Mesendoderm (in vitro differentiated cells): ENCODE measurements at places on chromosomes 3 and 15.

DNA sequence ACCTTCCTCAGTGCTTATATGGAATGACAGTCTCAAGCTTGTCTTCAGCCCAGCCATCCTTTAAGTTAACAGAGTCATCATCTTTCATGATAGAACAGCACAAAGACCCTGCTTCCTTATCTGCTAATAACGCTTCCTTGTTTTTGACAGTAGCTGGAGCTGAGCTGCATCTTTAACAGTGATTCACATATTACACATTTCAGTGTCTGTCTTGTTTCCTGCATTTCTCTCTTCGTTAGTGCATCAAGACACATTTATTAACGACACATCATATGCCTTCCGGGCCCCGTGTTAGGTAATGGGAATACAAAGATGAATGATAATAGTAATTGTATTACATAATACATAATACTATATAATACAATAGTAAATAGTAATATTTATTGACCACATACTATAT, 30.2 kb upstream of the GREM1 start:
- H3K4me3 ChIP-seq = no peak overlapping the region
- no peaks in the 10 kb centered on the region for H3K36me3 ChIP-seq
- no peak for DNase-seq
- H3K27me3 ChIP-seq = no peaks in the 10 kb centered on the region
- H3K27ac ChIP-seq = no peak overlapping the region

DNA sequence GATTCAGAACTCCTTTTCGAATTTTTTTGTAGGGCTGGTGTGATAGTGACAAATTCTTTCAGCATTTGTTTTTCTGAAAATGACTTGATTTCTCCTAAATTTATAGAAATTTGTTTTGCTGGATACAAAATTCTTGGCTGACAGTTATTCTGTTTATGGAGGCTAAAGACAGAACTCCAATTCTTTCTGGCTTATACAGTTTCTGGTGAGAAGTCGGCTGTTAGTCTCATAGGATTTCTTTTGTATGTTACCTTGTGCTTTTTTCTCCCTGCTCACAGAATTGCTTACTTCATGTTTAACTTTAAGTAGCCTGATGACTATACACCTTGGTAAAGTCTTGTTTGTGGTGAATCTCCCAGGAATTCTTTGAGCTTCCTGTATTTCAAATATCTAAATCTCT, 1264.6 kb downstream of the NSUN3 start:
- DNase-seq = peak; percentile 15
- no peaks in the 10 kb centered on the region for H3K27me3 ChIP-seq
- H3K4me1 ChIP-seq = no peaks in the 10 kb centered on the region
- no peak overlapping the region for H3K27ac ChIP-seq
- no peak overlapping the region for H3K4me3 ChIP-seq

DNA sequence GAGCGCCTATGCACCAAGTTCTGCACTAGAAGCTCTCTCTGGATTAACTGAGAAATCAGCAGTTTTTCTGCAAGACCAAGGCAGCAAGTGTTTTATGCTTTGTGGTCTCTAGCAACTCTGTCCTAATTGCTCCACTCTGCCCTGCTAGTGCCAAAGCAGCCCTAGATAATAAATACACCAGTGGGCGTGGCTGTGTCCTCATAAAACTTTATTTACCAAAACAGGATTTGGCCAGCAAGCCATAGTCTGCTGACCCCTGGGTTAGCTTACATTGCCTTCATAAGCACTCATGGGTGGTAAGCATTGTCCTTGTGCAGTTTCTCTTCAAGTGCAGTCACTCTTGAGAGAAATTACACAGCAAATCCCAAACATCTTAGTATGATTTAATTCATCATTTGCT, 30.7 kb upstream of the SLC24A5 start:
- no peaks in the 10 kb centered on the region for H3K4me1 ChIP-seq
- H3K4me3 ChIP-seq = no peak overlapping the region
- H3K27me3 ChIP-seq = no peaks in the 10 kb centered on the region
- no peak for DNase-seq
- H3K36me3 ChIP-seq = no peaks in the 10 kb centered on the region

GRCh38 chr15:62046078-62046743, 14.0 kb downstream of the VPS13C start:
- H3K4me1 ChIP-seq = no peaks in the 10 kb centered on the region
- H3K27ac ChIP-seq = no peak overlapping the region
- H3K4me3 ChIP-seq = no peak overlapping the region
- no peaks in the 10 kb centered on the region for H3K27me3 ChIP-seq
- no peak for DNase-seq

DNA sequence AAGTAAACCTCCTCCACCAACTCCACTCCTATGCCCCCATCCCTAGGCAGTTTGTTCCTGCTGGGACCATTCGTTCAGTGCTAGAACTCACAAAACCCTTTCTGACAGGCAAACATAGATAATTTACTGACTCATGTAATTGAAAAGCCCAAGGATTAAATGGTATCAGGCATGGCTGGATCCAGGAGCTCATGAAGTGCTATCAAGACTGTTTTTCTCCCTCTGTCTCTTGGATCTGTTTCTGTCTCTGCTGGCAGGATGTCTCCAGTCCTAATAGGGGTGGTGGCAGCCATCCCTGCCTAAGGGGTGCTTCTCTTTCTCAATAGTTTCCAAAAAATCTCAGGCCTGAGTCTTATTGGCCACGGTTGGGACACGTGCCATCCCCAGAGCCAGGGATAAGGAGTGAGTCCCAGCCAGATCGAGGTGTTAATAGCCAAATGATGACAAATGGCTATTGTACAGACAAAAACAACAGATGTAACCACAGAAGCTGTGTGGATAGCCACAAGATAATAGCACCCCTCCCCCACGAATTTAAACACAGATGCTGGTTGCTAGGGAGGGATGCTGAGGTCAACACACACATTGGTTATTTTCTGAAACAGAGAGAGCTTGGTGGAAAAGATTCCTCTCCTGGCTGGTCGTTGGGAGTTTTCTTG, 168.6 kb downstream of the SHQ1 start:
- no peaks in the 10 kb centered on the region for H3K36me3 ChIP-seq
- H3K27me3 ChIP-seq = no peaks in the 10 kb centered on the region
- H3K27ac ChIP-seq = no peak overlapping the region
- no peaks in the 10 kb centered on the region for H3K4me1 ChIP-seq
- DNase-seq = peak; percentile 67
- no peak overlapping the region for H3K4me3 ChIP-seq

DNA sequence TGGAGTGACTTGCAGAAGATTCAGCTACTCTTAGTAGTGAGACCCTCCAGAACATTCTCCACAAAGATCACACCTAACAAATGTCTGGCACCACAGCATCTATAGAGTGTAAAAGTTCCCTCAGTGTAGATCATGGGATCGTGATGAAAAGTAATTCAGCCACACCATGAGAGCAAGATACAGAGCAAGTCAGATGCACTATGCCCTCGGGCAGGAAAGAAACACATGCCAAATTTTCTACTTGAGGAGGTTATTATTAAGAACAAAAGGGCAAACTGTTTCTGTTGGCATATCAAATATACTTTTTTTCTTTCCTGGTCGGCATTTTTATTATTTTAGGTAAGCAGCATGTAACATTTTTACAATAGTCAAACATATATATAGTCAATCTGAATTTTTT, 44.8 kb upstream of the SNTN start:
- no peak overlapping the region for H3K27ac ChIP-seq
- no peaks in the 10 kb centered on the region for H3K27me3 ChIP-seq
- H3K4me3 ChIP-seq = no peak overlapping the region
- no peak for DNase-seq
- no peaks in the 10 kb centered on the region for H3K4me1 ChIP-seq

- H3K36me3 ChIP-seq = no peaks in the 10 kb centered on the region
- no peak overlapping the region for H3K4me3 ChIP-seq
- no peaks in the 10 kb centered on the region for H3K27me3 ChIP-seq
- peak; percentile 50 for DNase-seq
- peaks cover 6% of the 10 kb centered on the region for H3K4me1 ChIP-seq
Measured at GRCh38 chr3:56799251-56799882, 2.4 kb downstream of the ARHGEF3 start.

DNA sequence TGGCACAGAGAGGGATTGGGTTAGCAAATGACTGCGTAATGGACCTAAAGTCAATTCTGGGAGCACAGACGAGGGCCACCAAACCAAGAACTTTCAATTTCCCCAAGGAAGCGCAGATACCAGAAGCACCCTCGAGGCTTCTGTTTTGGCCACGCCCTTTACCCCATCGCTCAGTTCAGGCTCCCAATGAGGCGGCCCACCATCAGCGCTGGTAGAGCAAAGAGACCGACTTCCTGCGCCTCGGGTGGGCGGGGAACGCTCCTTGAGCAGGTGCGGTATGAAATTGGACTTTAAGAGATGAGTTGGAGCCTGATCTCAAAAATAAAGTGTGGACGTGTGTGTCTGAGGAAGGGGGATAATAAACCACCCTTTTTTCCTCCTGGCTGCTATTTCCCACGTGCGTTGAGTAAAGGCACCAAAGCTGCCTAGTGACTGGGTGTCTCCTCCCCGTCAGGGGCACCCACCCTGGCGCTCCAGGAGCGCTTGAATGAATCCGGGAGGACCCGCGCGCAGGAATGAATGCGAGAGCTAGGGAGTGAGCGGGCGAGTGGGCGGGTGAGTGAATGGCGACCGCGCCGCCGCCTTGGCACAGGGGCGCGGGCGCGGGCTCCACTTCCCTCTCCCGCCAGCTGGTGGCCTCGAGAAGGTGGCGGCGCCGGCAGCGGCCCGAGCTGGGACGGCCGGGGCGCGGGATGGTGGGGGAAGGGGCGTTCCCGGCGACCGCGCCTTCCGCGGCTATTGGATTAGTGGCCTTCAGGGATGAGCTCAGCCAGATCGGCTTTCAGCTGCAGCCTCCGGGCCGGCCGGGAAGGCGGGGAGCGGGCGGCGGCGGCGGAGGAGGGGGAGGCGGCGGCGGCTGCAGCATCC, at the start of gene SPSB4:
TSS of gene SPSB4 (plus strand) at position 772 of the 867 bp plus-strand sequence. CDS start 14,758 bp downstream, outside the sequence.
- H3K4me3 ChIP-seq = peak within 1 kb of the TSS; percentile 70
- no peaks in the 10 kb centered on the region for H3K27me3 ChIP-seq
- peak within 1 kb of the TSS; percentile 76 for H3K27ac ChIP-seq
- H3K4me1 ChIP-seq = no peaks in the 10 kb centered on the region
- H3K36me3 ChIP-seq = no peaks in the 10 kb centered on the region

DNA sequence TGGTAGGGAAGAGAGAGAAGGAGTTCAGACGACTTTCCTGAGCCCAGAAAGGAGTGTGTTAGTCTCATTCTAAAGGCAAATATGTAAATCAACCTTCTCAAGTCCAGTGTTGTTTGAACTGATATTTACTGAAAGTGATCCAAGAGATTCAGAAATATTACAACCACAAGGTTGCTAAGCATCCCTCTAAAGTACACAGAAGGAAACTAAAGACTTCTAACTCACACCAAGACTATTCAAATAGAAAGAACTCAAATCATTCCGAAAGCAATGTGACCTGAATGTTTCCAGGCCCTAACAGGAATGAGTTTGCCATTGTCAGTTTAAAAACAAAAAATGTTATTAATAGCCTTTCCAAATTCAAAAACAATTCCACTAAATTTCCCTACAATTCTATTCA, 56.9 kb upstream of the VGLL3 start:
- H3K27ac ChIP-seq = no peak overlapping the region
- no peak overlapping the region for H3K4me3 ChIP-seq
- no peak for DNase-seq
- H3K27me3 ChIP-seq = no peaks in the 10 kb centered on the region
- H3K4me1 ChIP-seq = no peaks in the 10 kb centered on the region
